Fibroblast of pulmonary artery (primary cell): ENCODE measurements at places on chromosomes 12 and 14.
A peak's percentile ranks its signal among the peaks of the same experiment; 100 is the strongest.

DNA sequence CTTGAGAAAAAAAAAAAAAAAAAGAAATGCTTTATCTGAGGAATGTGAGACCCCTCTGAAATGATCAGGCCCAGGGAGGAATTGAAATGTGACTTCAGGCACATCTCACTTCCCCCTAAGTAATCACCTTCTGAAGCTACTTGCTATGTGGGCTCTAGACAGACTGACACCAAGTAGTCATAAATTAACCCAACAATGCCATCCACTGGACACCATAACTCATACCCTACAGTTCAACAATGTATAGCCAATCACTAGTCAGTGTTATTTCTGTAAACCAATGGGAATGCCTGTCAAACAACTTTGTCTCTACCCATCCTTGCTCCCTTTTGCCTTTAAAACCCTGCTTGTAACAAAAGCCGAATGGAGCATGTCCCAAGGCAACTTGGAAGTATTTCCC is 182.7 kb upstream of the TMPO start:
- DNase-seq: no peak

- DNase-seq: no peak
Measured at GRCh38 chr12:59185295-59185694, 265.0 kb upstream of the LRIG3 start.

GRCh38 chr14:65225299-65226159 is 123.2 kb upstream of the MAX start:
- no peak for DNase-seq

DNA sequence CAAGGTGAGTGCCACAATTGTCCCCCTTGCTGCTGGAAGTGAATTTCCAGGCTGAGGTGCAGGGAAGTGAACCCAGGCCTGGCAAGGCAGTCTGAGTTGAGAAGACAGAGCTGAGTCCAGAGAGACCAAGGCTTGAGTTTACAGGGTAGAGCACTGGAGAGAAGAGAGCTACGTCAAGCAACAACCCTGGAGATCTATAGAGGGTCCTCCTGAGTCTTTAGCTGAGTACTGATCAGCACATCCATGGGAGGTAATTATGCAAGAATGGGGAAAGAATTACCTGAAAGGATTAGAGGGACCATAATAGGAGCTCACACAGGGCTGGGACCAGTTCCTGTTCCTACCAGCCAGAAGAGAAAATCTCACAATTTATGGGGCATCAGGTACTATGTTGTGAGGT is 190.7 kb downstream of the NEDD1 start:
- no peak for DNase-seq

GRCh38 chr12:1369460-1369859 is 224.9 kb downstream of the FBXL14 start:
- DNase-seq: no peak

- no peak for DNase-seq
Measured at GRCh38 chr12:94208622-94208966, 60.2 kb downstream of the PLXNC1 start.

- no peak for DNase-seq
Measured at GRCh38 chr14:42556551-42556950, 949.9 kb downstream of the LRFN5 start.

- no peak for DNase-seq
Measured at GRCh38 chr14:75223664-75224154, 47.3 kb upstream of the TMED10 start.

DNA sequence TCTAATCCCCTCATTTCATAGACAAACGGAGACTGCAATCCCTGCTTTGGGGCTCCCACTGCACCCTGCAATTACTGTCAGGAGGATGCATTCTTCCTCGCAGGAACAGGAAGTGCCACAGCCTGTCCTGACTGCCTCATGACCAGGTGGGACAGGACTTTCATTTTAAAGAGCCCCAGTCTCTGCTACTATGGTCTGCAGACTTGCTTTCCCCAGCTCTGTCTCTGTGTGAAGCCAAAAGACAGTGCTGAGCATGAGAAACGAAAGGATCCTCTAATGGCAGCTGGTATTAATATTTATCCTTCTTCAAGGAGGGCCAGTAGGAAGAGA is 60.0 kb upstream of the PNMA1 start:
- DNase-seq: no peak

DNA sequence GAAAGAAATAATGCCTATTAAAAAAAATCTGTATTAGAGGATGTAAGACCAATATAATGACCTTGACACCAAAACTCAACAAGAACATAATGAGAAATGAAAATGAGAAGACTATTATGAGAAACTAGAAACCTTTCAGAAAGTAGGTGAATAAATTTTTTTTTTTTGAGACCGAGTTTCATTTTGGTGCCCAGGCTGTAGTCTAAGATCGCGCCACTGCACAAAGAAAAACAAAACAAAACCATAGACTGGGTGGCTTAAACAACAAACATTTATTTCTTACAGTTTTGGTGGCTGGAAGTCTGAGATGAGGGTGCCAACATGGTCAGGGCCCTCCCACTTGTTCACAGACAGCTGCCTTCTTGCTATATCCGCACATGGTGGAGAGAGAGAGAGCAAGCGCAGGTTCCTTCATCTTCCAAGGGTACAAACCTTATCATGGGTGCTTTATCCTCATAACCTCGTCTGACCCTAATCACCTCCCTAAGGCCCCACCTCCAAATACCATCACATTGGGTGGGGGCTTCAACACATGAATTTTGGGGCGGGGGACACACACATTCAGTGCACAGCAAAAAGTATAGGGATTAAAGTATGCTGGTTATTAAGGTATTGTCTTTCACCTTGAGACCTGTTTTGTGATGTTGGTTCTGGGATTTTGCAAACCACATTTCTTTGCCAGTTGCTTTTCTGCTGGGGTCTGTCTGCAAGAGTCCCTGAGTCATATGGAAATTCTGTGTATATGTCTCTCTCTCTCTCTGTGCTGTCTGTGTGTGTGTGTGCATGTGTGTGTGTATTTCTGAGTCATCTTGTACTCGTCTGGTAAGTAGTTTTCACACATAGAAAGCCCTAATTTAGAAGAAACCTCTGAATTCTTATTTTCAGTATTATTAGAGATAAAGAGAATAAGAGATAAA is 26.2 kb downstream of the ZCRB1 start:
- peak; percentile 46 for DNase-seq

DNA sequence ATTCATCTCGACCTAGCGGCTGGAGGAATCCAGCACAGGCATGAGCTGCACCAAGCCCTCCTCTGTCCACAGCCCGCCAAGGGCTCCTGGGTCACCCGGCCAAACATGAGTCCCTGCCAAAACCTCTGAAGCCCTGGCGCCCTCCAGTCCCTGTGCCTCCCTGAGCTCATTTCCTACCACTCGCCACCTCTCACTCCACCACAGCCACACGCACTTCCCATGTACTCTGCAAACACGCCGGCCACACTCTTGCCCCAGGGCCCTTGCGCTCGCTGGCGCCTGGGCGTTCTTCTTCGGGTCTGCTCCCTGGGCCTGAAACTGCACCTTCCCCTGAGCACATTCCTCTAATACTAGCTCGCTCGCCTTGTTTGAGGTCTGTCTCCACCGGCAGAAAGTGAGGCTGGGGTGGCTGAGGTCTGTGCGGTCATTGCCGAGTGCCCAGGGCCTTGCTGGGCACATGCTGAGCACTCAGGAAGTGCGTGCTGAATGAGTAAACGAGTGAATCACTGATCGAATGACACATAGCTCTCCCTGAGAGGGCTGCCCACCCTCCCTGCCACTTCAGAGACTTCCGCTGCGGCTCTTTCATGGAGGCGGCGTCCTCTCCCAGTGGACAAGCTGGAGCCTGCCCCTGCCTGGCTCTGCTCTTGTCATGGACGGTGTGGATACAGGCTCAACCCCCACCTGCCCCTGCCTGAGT is 33.7 kb upstream of the DLK1 start:
- DNase-seq: peak; percentile 66

DNA sequence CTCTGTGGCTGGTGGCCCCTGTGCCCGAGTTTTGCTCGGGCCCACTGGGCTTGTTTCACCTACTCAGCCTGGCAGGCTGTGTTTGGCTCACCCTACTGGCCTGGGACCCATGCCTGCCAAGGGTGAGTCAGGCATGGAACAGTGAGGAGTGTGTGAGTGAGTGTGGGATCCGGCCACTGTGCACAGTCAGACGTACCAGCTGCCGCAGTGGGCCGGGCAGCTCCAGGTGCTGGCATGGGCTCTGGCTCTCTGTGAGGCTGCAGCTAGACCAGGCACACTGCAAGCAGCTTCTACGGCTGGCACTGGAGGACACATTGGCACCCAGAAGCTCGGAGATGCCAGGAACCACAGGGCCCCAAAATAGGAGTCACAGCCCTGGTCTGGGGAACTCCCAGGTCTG is 40.6 kb downstream of the HSD17B6 start:
- DNase-seq: no peak

GRCh38 chr14:70415788-70416187 is 1.1 kb downstream of the SYNJ2BP start:
- no peak for DNase-seq

DNA sequence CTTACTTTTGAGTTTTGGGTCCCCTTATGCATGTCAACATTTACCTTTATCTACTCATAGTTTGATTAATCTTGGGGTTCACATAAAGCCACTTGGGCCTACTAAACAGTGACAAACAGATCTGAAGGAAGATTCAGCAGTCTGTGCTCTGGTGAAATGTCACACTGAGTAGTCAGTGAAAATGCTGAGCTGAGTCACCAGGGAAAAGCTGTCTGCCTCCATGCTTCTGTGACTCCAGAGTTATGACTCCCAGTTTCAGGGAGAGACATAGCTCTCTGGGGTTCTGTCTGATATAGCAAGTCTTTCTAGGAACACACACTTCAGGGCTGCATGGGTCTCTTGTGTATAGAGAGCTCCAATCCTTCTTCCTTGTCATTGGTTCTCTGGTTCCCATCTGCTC is 406.3 kb upstream of the FAR2 start:
- DNase-seq: no peak

DNA sequence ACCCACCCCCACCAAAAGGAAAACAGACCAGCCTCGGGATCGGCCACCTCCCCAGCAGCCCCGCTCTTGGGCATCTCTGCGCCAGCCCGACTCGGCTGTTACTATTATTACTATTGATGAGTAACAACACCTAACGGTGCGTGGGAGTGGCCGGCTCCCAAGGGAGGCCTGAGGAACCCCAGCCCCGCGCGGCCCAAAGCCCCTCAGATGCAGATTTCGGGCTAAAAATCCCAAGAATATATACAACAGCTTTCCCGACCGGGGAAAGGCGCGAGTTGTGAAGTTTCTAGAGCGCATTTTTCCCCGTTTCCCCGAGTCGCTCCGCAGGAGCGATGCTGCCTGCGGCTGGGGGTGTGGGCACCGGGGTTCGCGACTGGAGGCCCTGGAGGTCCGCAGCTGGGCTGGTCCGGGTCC is 565 bp downstream of the NT5DC3 start:
- DNase-seq: no peak

DNA sequence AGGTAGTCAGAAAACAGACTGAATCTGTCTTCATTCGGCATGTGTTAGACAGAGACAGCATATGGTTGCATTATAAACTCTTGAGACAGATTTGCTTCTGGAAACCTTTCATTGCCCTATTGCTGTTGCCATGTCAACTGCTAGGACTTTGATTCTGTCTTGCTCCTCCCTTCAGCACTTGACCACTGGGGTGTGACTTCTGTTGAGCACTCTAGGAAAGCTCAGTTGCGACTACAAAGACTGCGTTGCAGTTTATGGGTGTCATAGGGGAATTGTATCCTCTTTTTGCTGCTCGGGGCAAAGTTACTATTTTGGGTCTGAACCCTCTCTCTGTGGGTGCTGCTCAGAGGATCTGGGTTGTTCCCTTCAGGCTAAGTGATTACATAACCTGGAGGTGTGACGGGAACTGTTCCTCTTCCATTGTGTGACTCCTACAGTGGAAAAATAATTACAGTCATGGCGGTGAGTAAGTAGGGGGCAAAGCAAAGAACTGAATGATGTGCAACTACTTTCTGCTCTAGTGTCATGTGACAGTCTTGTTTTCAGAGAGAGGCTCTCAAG is 44.3 kb upstream of the TRIM9 start:
- DNase-seq: peak; percentile 20

GRCh38 chr14:89351516-89352404 is 65.3 kb downstream of the FOXN3 start:
- peak; percentile 55 for DNase-seq

DNA sequence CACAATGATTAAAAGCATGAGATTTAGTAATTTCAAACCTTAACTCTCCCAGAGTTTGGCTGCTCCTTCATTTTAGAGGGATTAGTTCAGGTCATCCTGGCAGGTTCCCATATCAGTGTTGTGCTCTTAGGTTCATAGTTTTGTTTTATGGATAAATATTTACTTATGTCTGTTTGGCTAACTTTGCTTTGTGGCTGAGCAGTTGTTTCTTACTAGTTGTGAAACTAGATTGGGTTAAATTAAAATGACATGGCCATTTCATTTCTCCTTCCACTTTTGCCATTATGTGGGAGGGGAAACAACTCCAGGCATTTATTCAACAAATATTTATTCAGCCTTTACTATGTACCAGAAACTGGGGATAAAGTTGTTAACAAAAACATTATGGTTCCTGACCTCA is 158.8 kb downstream of the TMTC3 start:
- DNase-seq: no peak

DNA sequence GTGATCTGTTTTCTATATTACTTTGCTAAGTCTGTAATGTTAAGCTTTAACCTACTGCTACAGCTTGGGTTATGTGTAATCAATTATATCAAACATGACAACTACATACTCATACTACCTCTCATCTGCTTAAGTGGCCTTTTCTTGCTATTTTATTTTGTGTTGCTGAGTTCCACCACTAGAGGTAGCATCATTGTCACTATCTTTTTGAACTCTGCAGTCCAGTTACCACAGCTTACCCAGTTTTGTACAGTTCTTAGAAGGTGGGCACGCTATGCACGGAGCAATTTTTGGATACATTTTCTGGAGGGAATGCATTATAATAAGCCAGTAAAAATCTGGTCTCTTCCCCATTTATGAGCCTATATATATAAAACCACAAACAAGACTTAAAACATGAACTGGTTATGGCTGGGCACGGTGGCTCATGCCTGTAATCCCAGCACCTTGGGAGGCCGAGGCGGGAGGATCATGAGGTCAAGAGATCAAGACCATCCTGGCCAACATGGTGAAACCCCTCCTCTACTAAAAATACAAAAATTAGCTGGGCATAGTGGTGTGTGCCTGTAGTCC is 48.5 kb downstream of the SAV1 start:
- peak; percentile 70 for DNase-seq

- DNase-seq: no peak
Measured at GRCh38 chr14:99780690-99781089, 12.5 kb upstream of the EML1 start.

DNA sequence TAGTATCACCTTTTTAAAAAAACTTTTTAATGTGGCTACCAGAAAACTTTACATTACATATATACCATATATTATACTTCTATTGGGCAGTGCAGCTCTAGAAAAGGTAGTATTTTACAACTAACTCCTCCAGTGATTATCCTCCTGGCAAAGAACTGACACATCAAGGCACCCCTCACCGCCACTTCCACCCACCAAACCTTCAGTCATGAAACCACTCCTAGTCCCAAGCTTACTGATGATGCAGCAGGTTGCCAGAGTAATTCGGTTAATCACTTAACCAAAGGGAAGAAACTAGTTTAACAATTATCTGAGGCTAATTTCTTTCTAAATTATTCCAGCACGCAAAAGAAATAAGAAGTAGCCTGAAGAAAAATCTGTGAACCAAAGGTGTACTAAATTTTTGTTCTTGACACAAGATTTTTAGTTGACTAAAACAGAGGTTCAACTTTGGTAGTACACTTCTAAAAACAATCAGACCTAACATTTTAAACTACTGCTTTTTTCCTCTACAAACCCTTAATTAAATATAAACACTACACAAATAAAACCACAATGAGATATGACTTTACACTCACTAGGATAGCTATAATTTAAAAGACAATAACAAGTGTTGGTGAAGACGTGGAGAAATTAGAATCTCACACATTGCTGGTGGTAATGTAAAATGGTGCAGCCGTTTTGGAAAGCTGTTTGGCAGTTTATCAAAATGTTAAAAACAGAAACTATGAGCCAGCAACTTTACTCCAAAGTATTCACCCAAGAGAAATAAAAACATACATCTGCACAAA is 16.7 kb downstream of the SPPL3 start:
- no peak for DNase-seq
